B cell (primary cell): ENCODE measurements at places on chromosomes 12 and 14. TPM values are rescaled to one million over a fixed set of nuclear protein-coding genes. Genes with fewer than 3 reads are reported as not detected.
A peak's percentile ranks its signal among the peaks of the same experiment; 100 is the strongest.

Gene C12orf42
- total RNA-seq: 136 and 138 TPM in 2 replicates

Gene LBHD2
- total RNA-seq: not detected in 2 replicates

Gene IFI27L2
- total RNA-seq: 30.2 and 31.4 TPM in 2 replicates

- H3K4me3 ChIP-seq: no peak overlapping the region
- peaks cover 13% of the 10 kb centered on the region for H3K4me1 ChIP-seq
- H3K27ac ChIP-seq: no peak overlapping the region
- H3K27me3 ChIP-seq: peaks cover 23% of the 10 kb centered on the region
- DNase-seq: no peak
Measured at GRCh38 chr14:92464156-92464555, 49.4 kb upstream of the RIN3 start.

GRCh38 chr14:81137316-81137715 is 83.4 kb downstream of the GTF2A1 start:
- no peaks in the 10 kb centered on the region for H3K27me3 ChIP-seq
- no peak for DNase-seq
- no peaks in the 10 kb centered on the region for H3K4me1 ChIP-seq
- no peak overlapping the region for H3K27ac ChIP-seq
- H3K4me3 ChIP-seq: no peak overlapping the region

Gene ORAI1
- 43.2 and 44.2 TPM in 2 replicates for total RNA-seq

GRCh38 chr14:69129264-69129880 is 23.5 kb downstream of the DCAF5 start:
- H3K4me3 ChIP-seq: no peak overlapping the region
- H3K4me1 ChIP-seq: no peaks in the 10 kb centered on the region
- no peak overlapping the region for H3K27ac ChIP-seq
- DNase-seq: peak; percentile 79
- no peaks in the 10 kb centered on the region for H3K27me3 ChIP-seq
- H3K36me3 ChIP-seq: no peaks in the 10 kb centered on the region

DNA sequence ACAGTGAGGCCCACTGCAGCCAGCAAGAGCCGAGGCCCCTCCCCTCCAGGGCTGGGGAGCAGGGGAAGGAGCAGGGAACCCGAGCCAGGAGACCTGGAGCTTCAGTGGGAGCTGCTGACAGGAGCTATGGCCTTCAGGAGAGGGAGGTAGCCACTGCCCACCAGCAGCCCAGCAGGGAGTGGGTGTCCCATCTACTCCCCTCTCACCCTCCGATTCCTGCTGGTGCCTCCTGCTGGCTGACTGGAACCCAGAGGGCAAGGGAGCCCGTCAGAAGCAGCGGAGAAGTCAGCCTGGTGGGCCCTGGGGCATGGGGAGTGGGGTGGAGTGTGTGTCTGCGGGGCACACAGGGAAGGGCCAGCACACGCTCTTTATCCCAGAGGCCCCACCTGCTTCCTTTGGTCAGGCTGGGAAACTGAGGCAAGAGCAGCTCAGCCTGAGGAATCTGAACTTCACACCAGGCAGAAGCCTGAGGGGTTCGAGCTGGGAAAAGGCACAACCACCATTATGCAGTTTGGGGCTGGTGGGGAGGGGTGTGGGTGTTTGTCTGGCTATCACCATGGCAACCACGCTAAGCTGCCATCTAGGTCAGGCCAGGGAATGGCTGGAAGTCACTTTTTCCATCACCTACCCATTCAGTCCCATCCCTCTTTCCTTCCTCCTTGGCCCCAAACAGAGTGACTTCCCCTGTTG is 36.8 kb upstream of the PLEKHG6 start:
- H3K27me3 ChIP-seq: peaks cover 19% of the 10 kb centered on the region
- H3K4me1 ChIP-seq: peaks cover 7% of the 10 kb centered on the region
- no peak for DNase-seq
- H3K36me3 ChIP-seq: no peaks in the 10 kb centered on the region
- H3K27ac ChIP-seq: no peak overlapping the region
- H3K4me3 ChIP-seq: no peak overlapping the region

DNA sequence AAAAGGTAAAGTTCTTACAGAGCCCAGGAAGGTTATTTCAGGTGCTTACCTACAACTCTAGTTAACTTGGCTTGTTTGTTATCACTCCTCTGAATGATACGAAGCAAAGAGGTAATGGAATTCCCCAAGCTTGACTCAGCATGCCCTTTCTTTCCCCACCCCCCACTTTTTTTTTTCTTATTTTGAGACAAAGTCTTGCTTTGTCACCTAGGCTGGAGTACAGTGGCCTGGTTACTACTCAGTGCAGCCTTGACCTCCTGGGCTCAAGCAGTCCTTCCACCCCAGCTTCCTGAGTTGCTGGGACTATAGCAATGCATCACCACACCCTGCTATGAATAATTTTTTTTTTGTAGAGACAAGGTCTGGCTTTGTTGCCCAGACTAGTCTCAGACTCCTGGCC is 17.1 kb upstream of the YBX3 start:
- no peak overlapping the region for H3K27ac ChIP-seq
- H3K4me3 ChIP-seq: no peak overlapping the region
- no peaks in the 10 kb centered on the region for H3K36me3 ChIP-seq
- no peaks in the 10 kb centered on the region for H3K4me1 ChIP-seq
- no peaks in the 10 kb centered on the region for H3K27me3 ChIP-seq

Gene PITPNM2
- 28.6 and 30.3 TPM in 2 replicates for total RNA-seq

DNA sequence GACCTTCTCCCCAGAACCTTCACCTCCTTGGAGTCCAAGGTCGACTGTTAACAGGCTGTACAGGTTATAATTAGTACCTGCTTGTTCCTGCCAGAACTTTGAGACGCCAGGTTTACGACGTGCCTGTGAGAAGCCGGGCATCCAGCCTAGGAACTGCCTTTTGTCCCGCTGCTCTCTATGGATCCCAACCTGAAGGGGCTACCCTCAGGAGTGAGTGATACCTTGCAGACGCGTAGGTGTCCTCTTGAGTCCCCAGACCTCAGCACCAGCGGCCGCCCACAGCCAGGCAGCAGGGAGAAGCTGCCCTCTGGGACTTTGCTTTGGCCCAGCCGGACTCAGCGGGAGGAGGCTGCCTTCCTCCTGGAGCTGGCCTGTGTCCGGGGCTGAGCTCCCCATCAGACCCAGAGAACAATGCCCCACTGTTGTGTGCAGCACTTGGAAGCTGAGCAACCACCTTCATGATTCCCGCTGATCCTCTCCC is 16.2 kb downstream of the SYNE3 start:
- no peaks in the 10 kb centered on the region for H3K27me3 ChIP-seq
- no peak overlapping the region for H3K4me3 ChIP-seq
- H3K27ac ChIP-seq: no peak overlapping the region
- H3K36me3 ChIP-seq: peaks cover 39% of the 10 kb centered on the region

DNA sequence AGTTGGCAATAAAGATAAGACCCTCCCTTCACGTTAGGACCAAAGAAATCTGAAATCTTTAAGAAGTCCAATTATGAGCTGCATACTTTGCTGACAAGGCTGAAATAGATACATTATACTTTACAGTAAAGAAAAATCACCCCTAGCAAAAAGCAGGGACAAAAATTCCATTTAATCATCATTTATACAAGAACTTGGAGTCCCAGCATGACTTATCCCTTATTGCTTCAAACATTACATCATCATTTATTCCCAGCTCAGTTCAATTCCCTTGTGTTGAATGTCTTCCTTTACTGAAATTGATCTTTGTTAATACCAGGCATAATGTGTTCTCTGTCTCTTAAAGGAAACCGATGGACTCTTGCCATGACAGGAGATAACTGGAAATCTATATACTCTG is 449.6 kb upstream of the CCDC196 start:
- no peak for DNase-seq
- H3K36me3 ChIP-seq: no peaks in the 10 kb centered on the region
- no peaks in the 10 kb centered on the region for H3K4me1 ChIP-seq
- no peaks in the 10 kb centered on the region for H3K27me3 ChIP-seq

GRCh38 chr14:23183479-23183878 is at the start of gene SLC7A8:
SLC7A8 (minus strand) TSS chr14:23183660; CDS start chr14:23182914, 746 bp downstream.
- H3K36me3 ChIP-seq: no peaks in the 10 kb centered on the region
- H3K4me1 ChIP-seq: peaks cover 14% of the 10 kb centered on the region
- peak; percentile 42 for DNase-seq
- H3K27ac ChIP-seq: no peak within 1 kb of the TSS
- peaks cover 6% of the 10 kb centered on the region for H3K27me3 ChIP-seq

Gene NR1H4
- not detected in 2 replicates for total RNA-seq

GRCh38 chr12:19959353-19959752 is 409.0 kb upstream of the PDE3A start:
- no peak for DNase-seq
- no peaks in the 10 kb centered on the region for H3K4me1 ChIP-seq
- no peaks in the 10 kb centered on the region for H3K36me3 ChIP-seq
- H3K27ac ChIP-seq: no peak overlapping the region

DNA sequence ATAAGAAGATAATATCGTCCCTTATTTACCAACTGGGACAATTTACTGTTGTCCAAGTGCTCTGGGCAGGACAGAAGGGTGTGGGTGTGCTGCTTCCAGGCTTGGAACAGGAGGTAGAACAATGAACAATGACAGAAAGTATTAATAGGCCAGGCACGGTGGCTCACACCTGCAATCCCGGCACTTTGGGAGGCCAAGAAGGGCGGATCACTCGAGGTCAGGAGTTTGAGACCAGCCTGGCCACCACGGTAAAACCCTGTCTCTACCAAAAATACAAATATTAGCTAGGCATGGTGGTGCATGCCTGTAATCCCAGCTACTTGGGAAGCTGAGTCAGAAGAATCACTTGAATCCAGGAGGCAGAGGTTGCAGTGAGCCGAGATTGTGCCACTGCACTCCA is 2.5 kb downstream of the IFI27 start:
- no peak overlapping the region for H3K4me3 ChIP-seq
- no peak for DNase-seq
- no peaks in the 10 kb centered on the region for H3K27me3 ChIP-seq
- H3K27ac ChIP-seq: no peak overlapping the region
- H3K4me1 ChIP-seq: no peaks in the 10 kb centered on the region

Gene GPD1
- 0.54 and 1.1 TPM in 2 replicates for total RNA-seq

GRCh38 chr14:51652168-51653078 is 713 bp downstream of the FRMD6 start:
- DNase-seq: no peak
- peak overlapping the region; percentile 75 for H3K4me3 ChIP-seq
- H3K27ac ChIP-seq: no peak overlapping the region
- no peaks in the 10 kb centered on the region for H3K36me3 ChIP-seq

Gene TRPV4
- total RNA-seq: not detected in 2 replicates

Gene OTOGL
- not detected in 2 replicates for total RNA-seq

Gene NANOG
- not detected in 2 replicates for total RNA-seq

DNA sequence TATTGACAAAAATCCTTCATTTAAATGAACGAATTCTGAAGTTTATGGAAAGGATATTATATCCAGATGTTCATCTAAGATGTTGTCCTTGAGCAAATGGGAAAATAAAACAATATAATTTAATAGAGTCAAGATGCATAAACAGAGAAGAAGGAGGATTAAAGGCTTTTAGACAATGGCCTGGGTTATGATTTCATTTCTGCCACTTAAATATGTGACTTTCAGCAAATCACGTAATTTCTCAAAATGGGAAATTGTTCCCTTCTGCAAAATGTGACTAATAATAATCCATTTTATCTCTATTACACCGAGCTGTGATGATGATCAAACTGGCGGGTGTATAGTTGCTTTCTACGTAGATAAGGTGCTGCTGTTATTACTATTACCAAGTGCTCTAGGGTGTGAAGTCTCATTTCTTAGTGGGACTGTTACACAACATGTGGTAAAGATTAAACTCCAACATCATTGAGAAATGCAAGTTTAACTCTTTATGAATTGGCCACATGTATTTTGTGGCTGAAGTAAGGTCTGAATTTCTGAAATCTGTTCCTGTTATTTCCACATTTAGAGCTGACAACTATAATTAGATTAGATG is 157.0 kb downstream of the MYRFL start:
- H3K27ac ChIP-seq: no peak overlapping the region
- H3K27me3 ChIP-seq: no peaks in the 10 kb centered on the region
- no peaks in the 10 kb centered on the region for H3K36me3 ChIP-seq
- H3K4me3 ChIP-seq: no peak overlapping the region

Gene VWF
- total RNA-seq: not detected in 2 replicates

Gene CD27
- 116 TPM in 2 replicates for total RNA-seq

- no peak overlapping the region for H3K4me3 ChIP-seq
- no peaks in the 10 kb centered on the region for H3K4me1 ChIP-seq
- H3K27ac ChIP-seq: no peak overlapping the region
- no peak for DNase-seq
- H3K27me3 ChIP-seq: no peaks in the 10 kb centered on the region
- no peaks in the 10 kb centered on the region for H3K36me3 ChIP-seq
Measured at GRCh38 chr12:121720762-121721161, 8.2 kb downstream of the TMEM120B start.

GRCh38 chr14:94903338-94903737 is 133.4 kb upstream of the GSC start:
- H3K4me3 ChIP-seq: no peak overlapping the region
- no peak for DNase-seq
- H3K27me3 ChIP-seq: no peaks in the 10 kb centered on the region
- H3K36me3 ChIP-seq: no peaks in the 10 kb centered on the region
- H3K27ac ChIP-seq: no peak overlapping the region

Gene CLEC9A
- not detected in 2 replicates for total RNA-seq

Gene PPM1H
- not detected in 2 replicates for total RNA-seq

- H3K27me3 ChIP-seq: no peaks in the 10 kb centered on the region
- H3K4me1 ChIP-seq: peaks cover 14% of the 10 kb centered on the region
- DNase-seq: no peak
- H3K4me3 ChIP-seq: no peak overlapping the region
Measured at GRCh38 chr14:106837870-106838269, 1311.5 kb downstream of the TMEM121 start.

DNA sequence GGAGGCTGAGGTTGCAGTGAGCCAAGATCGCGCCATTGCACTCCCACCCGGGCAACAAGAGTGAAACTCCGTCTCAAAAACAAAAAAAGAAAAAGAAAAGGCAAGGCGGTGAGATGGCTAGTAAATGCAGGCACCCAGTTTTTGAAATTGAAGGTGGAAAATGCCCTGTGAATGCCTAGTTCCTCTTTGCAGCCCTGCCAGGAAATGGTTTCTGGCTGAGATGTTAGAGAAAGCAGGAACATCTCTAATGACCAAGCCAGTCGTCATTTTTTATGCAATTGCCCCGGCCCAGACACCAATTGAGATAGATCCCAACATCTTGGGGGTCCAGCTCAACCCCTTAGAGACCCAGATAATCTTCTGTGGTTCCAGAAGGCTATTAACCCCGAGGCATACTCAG is 17.0 kb downstream of the SLC8A3 start:
- H3K36me3 ChIP-seq: no peaks in the 10 kb centered on the region
- DNase-seq: no peak
- H3K27me3 ChIP-seq: no peaks in the 10 kb centered on the region
- no peak overlapping the region for H3K4me3 ChIP-seq
- no peaks in the 10 kb centered on the region for H3K4me1 ChIP-seq

DNA sequence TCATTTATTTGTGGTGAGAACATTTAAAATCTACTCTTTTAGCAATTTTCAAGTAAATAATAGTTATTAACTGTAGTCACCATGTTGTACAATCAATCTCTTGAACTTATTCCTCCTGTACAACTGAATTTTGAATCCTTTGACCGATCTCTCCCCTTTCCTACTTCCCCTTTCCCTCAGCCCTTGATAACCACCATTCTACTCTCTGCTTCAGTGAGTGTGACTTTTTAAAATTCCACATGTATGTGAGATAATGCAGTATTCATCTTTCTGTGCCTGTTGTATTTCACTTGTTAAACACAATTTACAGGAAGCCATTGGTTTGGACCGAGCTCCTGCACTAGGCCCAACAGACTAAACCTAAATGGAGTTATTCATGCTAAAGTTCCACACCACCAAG is 458.9 kb upstream of the PDE3A start:
- H3K27ac ChIP-seq: no peak overlapping the region
- H3K4me1 ChIP-seq: no peaks in the 10 kb centered on the region
- no peak for DNase-seq
- H3K4me3 ChIP-seq: no peak overlapping the region

- peaks cover 3% of the 10 kb centered on the region for H3K27me3 ChIP-seq
- DNase-seq: no peak
- no peak overlapping the region for H3K4me3 ChIP-seq
- no peaks in the 10 kb centered on the region for H3K4me1 ChIP-seq
- no peaks in the 10 kb centered on the region for H3K36me3 ChIP-seq
- no peak overlapping the region for H3K27ac ChIP-seq
Measured at GRCh38 chr14:70441641-70442040, 10.3 kb upstream of the ADAM21 start.
